ENCODE measurements at places on chromosomes 16 and 17.

GRCh38 chr17:73591296-73592078 is 52.8 kb downstream of the SDK2 start:
- DNase-seq = no peak

- DNase-seq = no peak
These were observed 20.2 kb downstream of the SPNS2 start for GRCh38 chr17:4518901-4519300.

DNA sequence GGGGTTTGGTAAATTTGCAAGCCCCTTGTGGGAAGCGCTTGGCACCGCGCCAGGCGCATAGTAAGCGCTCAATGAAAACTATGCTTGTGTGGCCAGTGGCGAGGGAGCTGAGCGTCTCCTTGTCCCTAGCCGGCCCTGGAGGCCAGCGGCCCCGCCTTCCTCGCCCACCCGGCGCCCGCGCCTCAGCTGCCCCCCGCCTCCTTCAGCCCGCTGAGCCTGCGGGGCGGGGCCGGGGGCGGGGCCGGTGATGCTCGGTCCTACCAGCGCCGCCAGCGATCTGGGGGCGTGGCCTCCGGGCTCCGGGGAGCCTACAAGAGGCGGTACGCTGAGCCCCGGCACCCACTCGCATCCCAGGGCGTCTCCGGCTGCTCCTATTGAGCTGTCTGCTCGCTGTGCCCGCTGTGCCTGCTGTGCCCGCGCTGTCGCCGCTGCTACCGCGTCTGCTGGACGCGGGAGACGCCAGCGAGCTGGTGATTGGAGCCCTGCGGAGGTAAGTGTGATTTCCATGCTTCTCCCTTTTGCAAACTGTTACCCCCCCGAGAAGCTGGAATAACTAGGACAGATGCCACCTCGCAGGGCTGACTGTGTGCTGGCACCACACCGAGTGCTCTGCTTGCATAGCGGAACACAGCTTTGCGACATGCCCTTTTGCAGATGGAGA is at the start of gene CRISPLD2:
CRISPLD2 (plus strand) TSS at position 342 of the 661 bp plus-strand sequence. CDS start 18,511 bp downstream, outside the sequence.
- peak; percentile 72 for DNase-seq

- DNase-seq = no peak
These were observed 20.7 kb upstream of the LRRC37A start for GRCh38 chr17:46274238-46274637.

- DNase-seq = no peak
These were observed 242.0 kb downstream of the FTO start for GRCh38 chr16:53945996-53946395.

DNA sequence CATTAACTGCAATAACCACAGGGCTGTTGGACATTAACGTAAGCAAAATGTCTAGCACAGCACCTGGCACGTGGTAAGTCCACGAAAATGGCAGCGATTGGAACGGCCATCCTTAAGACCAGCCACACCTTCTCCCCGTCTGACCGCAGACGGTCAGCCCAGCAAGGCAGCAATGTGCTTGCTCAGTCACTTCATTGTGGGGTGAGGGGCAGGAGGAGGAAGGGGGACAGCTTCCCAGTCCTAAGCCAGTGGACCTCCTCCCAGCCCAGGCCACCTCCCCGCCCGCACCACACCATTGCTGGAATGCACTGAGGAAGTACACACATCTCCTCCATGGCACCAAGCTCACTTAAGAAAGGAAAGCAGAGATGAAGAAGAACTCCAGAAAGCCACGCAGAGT is 8.6 kb upstream of the MYLK3 start:
- no peak for DNase-seq

- DNase-seq = peak; percentile 61
These were observed 2.3 kb upstream of the SOX9 start for GRCh38 chr17:72118335-72119076.

- DNase-seq = no peak
These were observed 17.2 kb downstream of the CD300LB start for GRCh38 chr17:74513987-74514631.

DNA sequence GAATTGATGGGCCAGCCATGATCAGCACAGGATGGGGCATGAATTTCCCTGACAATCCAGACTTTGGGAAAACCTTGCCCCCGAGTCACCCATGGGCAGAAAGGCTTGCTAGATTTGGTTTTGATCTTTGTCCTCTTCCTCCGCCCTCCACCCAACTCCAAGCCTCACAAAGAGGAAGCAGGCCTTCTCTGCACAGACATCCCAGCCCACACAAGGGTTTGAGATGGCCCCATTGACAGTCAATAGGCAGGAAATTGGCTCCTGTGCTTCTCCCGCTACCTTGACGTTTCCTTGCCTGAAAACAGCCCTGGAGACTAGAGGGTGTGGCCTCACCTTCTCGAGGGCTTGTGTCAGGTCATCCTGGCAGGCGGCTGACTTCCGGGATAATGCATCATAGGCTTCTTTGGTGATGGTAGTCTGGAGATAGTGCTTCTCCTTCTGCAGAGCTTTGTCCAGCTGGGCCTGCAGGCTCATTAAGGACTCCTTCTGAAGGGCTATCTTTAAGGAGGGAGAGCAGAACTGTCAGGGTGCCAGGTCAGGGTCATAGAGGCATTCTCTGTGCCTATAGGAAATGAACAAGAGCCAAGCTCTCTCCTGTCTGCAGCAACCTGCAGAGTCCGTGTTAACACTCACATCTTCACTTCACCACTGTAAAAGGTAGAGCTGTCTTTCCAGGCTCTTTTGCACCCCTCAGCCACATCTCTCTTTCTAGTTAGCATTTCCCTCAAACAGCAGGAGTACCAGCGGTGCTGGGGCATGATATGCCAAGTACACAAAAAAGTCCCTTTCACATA is 32.2 kb downstream of the DHX38 start:
- DNase-seq = no peak

DNA sequence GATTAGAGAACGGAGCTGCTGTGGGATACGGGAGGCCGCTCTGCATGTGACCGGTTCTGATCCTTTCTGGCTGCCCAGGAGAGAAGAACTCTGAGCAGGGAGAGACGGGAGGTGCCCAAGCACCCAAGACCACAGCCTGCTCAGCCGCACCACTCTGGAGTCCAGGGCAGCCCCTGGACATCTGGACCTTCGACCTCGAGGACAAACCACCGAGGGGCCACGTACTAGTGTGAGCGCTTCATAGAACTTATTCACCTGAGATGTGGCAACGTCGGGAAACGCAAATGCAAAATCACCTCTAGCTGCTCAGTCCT is 5.9 kb downstream of the RNF166 start:
- no peak for DNase-seq

DNA sequence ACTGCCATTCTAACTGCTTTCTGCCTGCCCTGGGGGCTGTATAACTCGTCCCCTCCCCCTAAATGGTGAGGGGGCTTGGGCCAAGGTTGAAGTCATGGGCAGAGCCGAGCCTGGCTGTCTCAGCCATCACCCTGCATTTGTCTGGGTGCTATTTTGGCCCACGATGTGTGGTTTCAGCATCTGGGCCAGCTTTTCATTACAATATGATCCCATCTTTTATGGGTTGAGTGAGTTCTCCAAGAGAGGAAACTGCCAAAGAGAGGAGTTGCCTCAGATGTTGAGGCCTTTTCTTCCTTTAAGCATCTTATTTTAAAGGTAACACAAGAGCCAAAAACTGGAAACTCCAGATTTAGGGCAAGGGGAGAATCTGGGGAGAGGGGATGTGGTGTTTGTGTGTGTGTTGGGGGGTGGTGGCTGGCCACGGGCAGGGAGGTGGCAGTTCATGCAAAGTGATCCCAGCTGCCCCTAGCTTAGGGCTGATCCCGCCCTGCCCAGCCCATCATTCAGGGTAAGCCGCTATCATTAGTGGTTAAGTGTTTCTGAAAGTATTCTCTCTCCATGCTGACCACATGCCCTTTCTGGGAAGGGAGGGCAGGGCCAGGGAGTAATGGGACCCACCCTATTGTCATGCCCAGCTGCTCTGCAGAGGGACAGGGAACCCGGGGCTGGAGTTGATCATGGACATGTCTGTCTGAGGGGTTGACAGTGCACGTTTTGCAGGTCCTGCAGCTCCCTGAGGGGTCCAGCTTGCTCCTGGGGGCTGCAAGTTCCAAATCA is 83.2 kb upstream of the CLEC18A start:
- DNase-seq = no peak

- no peak for DNase-seq
These were observed 331.3 kb downstream of the SEC14L1 start for GRCh38 chr17:77471984-77472461.

DNA sequence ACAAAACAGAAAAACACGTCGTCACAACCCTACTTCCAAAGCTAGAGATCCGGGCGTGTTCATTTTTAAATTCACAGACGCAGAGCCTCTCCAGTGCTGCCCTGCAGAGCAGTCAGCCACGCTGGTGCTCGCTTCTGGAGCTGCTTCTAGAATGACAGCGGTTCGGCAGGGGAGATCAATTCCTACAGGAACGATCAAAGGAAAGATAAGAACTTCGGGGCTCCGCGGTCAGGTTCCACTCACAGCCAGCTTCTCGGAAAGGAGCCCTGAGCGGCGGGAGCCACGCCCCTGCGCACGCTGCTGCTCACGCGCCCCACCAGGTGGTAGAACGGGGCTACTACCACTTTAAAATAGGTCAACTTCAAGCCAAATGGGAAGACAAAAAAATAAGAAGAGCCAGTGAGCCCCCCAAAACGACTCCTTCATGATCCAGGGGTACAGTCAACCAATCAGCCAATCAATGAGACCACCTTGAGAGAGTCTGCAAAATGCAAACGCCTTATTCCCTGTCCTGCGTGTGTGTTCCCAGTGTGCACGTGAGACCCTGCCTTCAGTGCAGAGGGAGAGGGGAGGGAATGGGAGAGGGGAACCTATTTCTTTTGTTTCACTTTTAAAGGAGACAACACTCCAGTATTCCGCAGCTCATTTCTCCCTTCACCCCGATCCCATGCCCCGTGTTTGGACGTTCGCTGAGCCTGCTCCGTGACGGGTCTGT is 209.7 kb downstream of the RBFOX3 start:
- no peak for DNase-seq

DNA sequence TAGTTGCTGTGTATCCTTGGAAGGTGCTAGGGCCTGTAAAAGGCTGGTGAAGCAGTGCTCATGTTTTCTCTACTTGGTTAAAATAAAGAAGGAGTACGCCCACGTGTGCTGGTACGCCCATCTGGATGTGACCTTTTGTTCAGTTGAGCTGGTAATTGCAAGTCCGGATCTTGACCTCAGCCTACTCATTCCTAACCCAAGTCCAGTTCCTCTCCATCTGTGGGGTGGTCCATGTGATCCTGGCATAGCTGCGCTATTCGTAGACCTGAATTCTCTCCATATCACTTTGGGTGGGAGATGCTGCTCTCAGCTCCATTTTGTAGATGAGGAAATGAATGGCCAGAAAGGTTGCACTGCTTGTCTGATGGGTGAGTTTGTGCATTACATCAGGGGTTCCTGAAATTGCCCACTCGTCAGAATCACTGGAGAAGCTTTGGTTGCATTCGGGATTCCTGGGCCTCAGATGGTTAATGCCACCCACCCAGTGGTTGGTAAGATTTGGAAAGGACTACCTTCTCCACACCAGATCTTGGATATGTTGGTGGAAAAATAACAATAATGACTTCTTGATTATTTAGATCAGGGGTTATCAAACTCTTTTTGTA is 328.8 kb downstream of the CPPED1 start:
- no peak for DNase-seq

- no peak for DNase-seq
These were observed 141.9 kb downstream of the BCAS3 start for GRCh38 chr17:60819447-60820130.

GRCh38 chr16:2212362-2213324 is 2.0 kb upstream of the BRICD5 start:
- DNase-seq = no peak

DNA sequence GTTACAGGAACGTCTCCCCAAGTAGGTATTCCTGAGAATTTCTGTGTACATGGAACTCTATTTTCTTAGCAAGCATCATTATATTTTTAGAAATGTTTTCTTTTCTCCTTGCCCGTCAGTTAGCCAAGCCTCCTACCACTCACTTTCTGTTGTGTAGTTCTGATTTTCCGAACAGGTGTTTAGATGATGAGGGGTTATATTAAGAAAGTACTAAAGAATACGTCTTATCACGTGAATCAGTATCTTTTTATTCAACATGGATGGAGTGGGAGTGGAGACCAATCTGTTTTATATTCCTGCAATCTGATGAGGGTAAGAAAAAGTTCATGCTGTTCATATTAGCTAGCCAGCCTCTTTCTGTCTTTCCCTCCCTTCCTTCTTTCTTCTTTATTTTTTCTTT is 29.4 kb downstream of the MSI2 start:
- no peak for DNase-seq

DNA sequence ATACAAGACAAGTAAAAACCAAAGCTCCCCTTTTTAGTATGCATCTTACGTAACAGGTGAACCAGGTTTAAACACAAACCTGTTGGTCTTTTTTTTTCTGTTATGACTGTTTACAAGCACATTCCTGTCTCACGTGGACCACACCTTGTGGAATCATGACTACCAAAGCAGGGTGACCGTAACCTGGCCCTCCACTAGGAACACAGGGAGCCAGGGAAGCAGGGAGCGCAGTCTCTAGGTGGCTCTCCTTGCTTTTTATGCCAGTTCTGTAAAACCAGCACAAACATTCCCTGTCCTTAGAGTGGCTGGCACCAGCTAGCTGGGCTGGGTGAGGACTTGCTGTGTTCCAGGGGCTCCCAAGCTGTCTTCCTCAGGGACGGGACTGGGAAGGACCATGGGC is 44.1 kb downstream of the DDX19A start:
- DNase-seq = no peak

- no peak for DNase-seq
These were observed 1.1 kb downstream of the CD79B start for GRCh38 chr17:63930951-63931575.

DNA sequence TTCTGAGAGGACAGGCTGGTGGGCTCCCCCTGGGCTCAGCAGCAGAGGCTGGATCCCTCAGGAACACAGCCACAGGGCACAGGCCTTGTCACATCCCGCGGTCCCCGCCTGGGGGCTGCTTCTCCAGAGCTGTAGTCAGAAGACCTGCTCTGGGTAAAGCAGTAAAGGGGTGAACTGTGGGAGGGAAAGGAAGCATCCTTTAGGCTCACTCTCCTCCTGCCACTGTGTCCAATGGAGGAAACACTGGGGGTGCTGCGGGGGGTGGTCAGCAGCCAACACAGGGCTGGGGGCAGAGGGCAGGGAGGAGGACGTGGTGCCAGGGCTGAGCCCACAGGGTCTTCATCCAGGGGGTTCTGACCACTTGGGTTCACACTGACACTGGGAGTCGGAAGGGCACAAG is 5.0 kb upstream of the SLC38A8 start:
- DNase-seq = no peak

GRCh38 chr16:50172195-50172922 is 19.3 kb downstream of the TENT4B start:
- DNase-seq = no peak

DNA sequence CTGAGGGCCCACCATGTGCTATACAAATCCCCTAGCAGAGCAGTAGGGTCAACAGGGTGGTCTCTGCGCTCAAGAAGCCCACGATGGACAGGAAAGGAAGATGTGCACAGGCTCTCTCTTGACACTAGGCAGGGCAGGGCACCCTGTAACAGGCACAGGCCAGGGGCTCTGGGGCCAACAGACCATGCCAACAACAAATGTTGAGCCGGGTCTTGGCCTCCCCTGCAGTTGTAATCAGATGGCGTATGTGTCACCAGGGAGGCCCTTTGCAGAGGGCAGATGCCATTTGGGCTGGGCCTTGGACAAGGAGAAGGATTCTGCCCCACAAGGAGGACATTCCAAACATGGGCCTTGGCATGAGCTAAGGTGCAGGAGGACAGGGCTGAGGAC is 5.3 kb downstream of the TRPV1 start:
- DNase-seq = no peak
